ENCODE measurements at places on chromosomes 3 and 15.

DNA sequence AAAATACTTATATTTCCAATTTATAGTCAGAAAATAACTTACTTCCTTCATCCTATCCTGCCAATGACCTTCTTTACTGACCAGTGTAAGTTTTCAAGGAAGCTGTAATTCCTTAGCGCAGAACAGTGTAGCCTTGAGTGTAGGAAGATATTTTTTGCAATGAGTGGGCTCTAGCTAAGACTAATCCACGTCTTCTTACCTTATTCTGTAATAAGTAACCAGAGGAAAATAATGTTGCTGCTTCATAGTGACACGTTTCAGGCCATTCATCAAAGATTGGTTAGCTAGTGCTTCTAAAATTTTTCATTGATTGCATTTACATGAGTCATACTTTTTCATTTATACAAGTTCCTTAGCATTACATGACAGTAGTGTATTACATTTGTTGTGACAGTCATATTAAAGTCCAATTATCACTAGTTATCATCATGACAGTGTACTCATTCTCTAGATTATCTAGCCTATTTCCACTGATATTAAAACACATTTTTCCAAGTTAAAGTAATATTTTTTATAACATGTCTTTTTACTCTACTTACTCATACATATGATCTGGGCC is 403.8 kb upstream of the EPHA3 start:
- DNase-seq: no peak

GRCh38 chr3:58090351-58090750 is 82.1 kb downstream of the FLNB start:
- no peak for DNase-seq

DNA sequence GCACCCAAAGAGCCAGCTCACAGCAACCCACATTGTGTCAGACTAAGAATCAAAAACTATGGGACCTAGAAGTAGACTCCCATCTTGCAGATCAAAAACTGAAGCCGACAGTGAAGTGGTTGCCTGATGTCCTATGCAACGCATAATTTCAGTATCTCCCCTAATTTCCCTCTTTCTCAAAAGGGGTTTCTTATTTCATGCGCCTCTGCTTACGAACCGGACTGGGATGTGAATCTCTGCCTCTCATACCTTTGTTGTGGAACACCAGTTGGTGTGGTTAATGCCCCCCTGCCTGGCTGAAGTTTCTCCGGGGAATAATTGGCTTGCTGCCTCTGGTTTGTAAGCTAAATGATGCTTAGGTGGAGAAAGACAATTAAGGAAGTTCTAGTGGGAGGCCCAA is 514 bp upstream of the FAM174B start:
- no peak for DNase-seq

DNA sequence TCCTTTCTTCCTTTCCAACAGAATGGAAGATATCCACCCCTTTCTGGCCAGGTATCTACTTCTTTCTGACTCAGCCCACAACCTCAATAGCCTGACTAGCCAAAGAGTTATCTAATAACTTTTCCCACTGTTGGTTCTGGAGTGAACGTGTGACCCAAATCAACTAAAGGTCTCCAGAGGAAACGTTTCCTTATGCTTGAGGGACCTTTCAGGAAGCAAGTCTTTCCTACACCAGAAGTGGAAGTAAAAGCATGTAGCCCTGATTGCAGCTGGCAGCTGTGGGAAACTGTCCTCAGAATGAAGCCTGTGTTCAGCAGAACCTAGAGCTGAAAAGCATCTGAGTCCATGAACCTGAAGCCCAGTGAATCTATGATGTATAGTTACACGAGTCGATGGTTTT is 34.7 kb upstream of the PHLDB2 start:
- DNase-seq: no peak

DNA sequence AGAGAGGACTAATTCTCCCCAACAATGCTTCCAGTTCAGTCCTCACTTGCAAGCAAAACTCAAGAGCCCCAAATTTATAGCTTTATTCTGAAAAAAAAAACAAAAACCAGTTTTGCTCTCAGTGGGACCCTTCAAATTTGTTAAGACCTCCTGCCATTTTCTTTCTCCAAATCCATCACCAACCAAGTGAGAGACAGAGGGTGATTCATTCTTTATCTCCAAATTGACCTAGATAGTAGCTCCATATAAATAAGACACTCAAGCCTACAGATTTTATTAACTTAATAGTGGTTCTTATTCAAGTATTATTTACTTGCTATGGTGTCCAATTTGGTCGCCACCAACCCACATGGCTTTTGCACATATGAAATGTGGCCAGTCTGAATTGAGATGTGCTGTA is 195.8 kb downstream of the RORA start:
- no peak for DNase-seq

DNA sequence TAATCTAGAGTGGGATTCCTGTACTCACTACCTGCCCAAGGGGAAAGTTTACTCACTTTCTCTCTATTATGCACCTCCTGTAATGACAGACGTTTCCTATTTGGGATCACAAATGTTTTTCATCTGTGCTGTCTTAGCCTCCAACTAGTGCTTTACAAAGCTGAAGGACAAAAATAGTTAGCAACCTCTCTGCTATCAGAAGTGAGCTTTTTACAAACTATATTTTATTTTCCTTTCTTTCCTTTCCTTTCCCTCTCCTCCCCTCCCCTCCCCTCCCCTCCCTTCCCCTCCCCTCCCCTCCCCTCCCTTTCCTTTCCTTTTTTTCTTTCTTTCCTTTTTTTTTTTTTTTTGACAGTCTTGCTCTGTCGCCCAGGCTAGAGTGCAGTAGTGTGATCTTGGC is 130.8 kb downstream of the UNC13C start:
- DNase-seq: no peak

- no peak for DNase-seq
Observed at GRCh38 chr3:192408647-192409200, 318.6 kb downstream of the FGF12 start.

DNA sequence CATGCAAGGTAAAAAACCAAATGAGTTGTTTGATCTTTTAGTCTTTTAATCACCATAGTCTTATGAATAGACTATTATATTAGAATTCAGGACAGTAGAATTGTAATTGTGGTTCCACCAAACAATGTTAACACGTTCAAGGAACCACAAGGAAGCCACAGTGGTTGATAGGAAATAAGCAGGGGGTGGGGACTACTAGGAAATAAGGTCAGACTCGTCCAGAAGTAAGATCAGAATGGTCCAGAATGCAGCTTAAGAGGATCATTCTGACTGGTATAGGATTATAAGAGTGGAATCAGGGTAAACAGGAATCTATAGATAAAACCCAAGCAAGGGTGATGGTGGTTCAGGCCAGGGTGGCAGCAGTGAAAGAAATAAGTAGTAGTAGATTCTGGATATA is 7.5 kb downstream of the MYNN start:
- no peak for DNase-seq

DNA sequence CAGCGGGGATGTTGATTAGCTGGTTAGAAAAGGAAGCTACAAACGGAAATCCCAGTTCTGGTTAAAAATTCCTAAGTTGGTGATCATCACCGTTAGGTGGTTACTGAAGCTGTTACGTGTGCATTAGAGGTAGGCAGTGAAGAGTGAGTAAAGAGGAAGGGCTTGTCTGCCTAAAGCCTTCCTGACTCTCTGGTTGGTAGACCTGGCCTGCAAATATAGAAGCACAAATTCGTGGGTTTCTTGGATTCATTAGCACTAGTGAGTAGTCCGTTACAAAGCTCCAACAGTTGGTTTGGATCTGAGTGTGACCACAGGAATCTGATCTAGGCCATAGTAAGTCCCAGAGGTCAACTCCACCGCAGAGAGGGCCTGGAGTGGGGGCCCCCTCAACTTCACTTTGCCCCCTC is 174.0 kb upstream of the TP63 start:
- DNase-seq: peak; percentile 70

Measured in fibroblast of skin of right biceps (primary cell).